Bone marrow (tissue), 2 donors: ENCODE measurements at places on chromosomes 11 and 22.

DNA sequence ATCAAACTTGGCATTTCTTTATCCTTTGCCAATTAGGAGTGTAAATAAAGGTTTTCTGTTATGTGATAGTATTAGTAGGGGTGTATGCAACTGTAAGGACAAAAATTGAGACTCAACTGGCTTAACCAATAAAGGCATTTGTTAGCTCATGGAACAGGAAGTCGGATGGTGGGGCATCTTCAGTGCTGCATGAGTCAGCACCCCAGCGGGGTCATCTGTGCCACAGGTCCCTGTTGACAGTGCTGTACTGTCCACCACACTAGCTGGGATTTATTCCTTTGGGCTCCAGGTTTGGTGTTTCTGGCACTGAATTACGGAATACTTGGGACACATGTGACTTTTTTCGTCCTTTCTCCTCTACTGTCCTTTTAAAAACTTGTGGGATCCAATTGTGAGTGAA lies 86.0 kb downstream of the PPP6R3 start:
- DNase-seq = no peak

DNA sequence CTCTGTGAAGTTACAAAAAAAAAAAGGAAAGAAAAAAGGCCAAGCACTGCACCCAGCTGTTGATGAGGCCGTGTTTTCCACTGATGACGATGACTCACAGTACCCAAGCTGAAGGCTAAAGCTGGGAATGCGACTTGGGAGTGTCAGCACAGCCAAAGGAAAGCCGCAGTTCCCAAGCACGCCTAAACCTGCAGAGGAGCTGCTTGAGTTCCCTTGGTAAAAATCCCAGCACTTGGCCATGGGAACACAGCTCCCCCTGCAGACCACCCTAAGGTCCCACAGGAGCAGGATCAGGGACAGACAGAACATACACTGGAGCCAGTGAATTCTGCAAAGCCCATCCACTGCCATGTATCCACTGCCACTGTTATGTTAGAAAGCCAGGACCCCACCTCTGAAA lies 39.9 kb downstream of the SERGEF start:
- no peak for DNase-seq

DNA sequence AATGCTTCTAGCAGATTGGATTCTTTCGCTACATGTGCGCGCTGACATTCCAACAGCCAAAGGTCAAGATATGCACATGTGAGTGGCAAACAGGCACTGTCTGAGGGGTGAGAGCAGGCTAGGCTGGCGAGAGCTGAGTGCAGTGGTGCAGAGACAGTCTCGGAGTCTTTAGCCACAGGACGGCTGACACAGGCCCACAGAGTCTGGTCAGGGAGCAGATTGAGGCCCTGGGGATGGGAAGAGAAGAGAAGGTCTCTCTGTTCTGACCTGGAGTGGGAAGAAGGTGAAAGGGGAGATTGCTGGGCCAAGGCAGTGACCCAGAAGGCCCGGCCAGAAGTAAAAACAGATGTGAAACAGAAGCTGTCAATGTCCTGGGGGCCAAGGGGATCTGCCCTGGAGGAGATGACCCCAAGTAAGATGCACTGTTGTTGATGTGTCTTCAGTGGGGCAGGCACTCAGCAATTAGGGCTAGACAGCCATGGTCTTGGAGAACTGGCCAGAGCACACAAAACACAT lies 197.8 kb downstream of the ETS1 start:
- no peak for DNase-seq

DNA sequence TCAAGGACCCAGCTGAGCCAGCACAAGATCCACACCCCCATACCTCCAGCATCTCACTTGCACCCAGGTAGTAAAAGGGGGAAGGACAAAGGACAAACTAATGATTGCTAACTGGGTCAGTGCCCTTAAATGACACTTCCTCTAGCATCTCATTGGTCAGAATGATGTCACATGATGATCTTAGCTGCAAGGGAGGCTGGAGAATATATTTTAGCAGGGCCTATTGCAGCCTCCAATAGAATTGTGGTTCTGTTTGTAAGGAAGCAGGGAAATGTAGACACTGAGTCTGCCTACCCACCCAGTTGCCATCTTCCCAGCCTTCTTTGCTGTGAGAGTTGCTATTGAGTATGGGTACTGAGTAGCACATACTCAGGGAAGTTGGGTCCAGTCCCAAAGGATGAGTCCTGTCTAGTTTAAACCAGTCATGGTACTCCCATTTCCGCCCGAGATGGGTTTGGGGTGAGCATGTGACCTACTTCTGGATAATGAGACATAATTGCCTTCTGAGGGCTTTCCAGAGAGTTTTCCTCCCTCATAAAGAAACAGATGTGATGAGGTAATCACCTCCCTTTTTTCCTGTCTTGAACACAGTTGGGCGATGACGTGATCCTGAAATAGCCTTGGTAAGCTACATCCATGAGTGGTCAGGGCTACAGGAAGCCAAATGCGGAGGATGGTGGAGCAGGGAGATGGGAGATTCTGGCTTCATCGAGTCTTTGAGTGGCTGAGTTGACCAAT lies 5.5 kb upstream of the DNAL4 start:
- no peak for DNase-seq

DNA sequence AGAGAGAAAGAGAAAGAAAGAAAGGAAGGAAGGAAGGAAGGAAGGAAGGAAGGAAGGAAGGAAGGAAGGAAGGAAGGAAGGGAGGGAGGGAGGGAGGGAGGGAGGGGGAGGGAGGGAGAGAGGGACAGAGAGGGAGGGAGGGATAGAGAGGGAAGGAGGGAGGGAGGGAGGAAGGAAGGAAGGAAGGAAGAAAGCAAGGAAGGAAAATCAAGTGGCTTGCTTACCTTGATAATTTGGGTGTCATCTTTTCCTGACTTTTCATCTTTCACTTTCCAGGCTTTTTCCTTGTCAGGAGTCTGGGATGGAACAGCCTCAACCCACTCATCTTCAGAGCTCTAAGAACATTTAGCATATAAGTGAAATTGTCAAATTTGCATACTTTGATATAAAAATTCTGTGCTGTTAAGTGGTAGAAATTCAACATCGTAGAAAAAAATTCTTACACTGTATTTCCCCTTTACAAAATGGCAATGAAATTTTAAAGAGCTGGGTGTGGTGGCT lies 14.9 kb downstream of the CWF19L2 start:
- no peak for DNase-seq

GRCh38 chr11:110795112-110795624 lies 82.9 kb upstream of the ARHGAP20 start:
- DNase-seq = no peak

DNA sequence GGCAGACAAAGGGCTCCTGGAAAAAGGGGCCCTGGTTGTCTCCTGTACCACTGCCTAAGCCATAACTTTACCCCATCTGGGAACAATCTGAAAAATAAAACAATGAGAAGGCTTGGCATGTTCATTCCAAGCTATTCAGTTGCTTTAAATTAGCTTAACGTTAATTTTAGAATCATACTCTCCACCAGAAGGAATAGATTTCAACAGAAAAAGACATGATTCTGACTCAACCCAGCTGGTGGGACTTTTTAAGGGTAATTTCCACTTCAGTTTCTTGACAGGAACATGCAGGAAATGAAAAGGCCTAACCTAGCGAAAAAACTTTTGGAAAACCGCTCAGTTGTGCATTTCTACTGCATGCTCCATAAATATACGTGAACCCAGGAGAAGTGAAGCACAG lies 7.9 kb downstream of the SF3A1 start:
- DNase-seq = no peak

DNA sequence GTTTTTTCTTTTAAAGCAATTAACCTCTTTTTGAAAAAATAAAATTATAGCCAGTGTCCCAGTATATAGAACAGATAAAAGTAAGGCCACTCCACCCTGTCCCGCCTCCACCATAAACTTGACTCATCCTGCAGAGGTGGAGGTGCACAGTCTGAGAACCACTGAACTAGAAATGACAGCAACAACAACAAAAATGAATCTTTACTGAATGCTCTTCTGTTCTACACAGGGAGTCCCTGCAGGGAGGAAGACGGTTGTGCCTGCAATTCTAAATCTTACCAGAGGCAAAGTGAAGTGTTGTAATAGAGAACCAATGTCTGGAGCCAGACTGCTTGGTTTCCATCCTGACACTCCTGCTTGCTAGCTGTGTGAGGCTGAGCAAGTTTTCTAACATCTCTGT lies 162.3 kb downstream of the FBXO7 start:
- DNase-seq = no peak

DNA sequence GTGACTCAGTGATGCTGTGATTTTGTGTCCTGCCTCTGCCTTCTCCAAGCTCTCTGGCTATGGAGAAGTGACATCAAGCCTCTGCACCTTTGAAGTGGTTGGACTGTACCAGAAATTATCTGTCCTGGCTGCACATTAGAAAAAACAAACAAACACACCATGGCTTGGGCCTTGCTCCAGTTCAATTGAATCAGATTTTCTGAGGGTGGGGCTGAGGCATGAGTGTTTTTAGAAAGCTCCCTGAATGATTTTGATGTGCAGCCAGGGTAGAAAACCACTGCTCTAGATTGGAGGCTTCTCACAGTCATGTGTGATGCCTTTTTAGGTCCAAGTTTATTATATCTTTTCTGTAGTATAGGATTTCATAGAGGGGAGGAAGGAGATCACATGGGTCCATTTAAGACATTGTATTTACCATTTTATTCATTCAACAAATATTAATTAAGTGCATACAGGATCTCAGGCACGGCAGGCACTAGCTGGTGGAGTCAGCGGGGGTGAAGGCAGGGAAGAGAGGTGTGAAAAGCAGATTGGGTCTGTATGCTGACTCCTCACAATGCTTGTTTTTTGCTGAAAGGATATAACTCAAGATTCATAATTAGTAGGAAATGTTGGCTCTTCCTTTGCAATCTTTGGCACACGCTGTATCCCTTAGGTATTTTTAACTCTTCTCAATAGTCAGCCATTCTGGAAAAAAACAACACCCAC lies 7.1 kb upstream of the VSTM5 start:
- DNase-seq = no peak

DNA sequence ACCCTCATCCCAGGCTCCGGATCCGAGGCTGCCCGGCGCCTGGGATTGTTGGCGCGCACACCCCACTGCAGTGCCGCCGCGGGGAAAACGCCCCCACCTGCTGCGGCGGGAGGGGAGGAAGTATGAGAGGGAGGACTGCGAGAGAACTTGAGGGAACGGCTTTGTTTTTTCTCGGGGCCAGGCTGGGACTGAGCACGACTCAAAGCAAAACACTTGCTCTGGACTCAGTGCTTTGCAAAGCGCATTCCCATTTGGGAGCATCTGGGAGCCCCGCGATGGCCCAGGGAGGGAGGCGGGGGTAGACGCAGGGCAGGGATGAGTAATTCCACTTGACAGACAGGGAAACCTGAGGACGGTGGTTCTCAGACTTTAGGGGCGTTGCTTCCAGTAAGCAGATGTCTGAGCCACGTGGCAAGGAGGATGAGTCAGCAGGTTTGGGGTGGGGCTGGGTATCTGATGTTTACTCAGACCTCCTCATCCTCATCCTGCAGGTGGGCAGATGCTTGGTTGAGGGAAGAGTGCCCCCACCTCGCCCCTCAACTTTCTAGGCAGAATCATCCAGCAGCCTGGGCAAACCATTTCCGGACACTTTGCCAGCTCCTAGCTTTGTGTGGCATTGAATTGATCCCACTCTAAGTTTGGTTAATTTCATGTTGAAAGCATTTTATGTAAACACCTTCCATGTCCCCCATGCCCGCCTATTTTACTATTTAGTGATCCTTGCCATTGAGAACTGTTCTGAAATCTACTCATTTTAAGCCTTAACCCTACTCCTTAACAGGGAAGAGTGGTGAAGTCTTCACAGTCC lies 1.5 kb downstream of the MIAT start:
- peak; percentile 82 for DNase-seq

DNA sequence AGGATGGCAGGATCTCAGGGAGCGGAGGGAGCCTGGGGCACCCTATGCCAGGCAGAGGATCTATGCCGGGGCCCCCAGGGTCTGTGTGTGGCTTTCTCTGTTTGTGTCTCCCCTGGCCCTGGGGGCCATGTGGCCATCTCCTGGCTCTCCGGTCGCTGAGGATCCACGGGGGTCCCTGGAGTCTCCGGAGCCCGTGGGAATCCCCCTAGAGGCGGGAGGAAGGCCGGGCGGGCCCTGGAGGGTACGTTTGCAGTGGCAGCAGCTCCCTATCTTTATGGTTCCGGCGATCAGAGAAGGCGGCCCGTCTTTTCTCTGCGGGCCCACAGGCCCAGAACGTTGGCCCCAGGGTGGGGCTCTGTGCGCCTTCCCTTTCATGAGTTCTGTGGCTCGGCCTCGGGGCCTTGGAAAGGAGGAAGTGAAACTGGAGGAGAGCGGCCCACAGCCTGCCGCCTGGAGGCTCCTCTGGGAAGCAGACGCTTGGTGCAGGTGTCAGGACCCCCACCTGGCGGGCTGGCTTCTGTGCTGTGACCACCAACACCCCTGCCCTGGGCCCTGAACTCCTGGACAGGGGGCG lies 82.1 kb downstream of the KCNQ1 start:
- peak; percentile 32 for DNase-seq

DNA sequence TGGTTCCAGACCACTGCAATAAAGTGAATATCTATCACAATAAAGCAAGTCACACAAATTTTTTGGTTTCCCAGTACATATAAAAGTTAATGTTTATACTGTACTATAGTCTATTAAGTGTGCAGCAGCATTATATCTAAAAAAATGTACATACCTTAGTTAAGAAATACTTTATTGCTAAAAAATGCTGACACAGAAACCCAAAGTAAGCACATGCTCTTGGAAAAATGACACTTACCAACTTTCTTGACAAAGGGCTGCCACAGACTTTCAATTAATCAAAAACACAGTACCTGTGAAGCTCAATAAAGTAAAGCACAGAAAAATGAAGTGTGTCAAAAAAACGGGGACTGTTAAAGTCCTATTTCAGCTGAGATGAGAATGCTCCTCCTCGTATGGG lies 16.9 kb downstream of the CABIN1 start:
- no peak for DNase-seq

DNA sequence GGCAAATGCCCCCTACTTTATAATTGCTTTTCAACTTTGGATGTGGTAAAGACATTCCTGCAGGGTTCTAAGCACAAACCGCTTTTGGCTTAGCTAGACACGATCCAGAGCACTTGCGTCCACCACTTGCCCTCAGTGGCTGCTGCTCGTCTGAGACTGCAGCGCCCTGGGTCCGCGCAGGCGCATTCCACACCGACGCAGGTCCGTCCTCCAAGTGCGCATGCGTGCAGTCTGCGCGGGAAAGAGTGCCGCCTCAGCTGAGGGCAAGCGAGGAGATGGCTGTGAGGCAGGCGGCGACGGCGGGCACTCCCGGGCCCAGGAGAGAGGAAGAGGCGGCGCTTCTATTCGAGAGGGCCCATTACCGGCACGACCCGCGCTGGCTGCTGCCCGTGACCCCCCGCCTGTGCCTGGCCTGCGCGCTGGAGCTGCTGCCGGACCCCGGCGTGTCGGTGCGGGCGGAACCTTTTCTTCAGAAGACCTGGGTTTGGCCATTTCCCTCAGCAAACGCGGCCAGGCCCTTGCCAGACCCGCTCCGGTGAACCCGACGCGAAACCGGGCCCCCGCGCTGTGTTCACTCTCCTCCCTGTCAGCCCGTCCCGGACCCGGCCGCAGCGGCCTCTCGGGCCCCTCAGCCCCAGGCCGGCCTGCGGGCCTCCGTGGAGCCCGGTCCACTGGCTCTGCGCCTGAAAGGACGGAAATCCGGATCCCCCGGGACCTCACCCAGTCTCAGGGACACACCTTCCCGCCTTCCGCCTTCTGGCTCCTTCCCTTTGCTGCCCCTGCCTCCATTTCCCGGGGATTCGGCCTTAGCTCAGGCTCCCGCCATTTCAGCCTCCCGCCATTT lies at the start of gene MEI1:
TSS of gene MEI1 (plus strand) at position 240 of the 844 bp plus-strand sequence. CDS start at position 276, 36 bp downstream.
- DNase-seq = peak; percentile 18
